Stimulated activated CD4-positive, alpha-beta T cell treated with anti-CD3 and anti-CD28 coated beads, Interleukin-1b, Interleukin-23, amount 100 ng/mL, for 1 hour (primary cell): ENCODE measurements at places on chromosomes 5 and 9.

- no peak for DNase-seq
Observed at GRCh38 chr9:89780959-89781358, 176.1 kb downstream of the GADD45G start.

- DNase-seq, result peak; percentile 9
Observed at GRCh38 chr5:149959406-149960236, 937 bp upstream of the SLC26A2 start.

GRCh38 chr9:6757132-6757455 lies 679 bp upstream of the KDM4C start:
- no peak for DNase-seq

DNA sequence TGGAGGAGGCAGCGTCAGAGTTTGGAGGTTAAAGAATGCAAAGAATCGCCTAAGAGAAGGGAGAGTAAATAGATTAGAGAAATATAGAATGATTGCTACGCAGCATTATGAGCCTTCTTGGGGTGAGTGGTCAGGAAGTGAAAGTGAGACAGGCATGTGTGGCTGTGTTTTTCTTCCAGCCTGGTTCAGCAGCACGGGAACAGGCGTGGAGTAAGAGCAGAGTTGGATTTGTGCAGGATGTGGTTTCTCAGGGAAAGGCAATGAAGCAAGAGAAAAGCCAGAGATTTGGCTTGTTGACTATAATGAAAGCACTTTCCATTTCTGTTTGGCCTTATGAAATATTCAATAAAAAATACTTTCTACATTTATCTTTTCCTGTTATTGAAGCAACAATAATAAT lies 34.3 kb upstream of the FRMD3 start:
- no peak for DNase-seq

GRCh38 chr5:125152461-125153189 lies 406.2 kb upstream of the ZNF608 start:
- DNase-seq, result no peak

- no peak for DNase-seq
Observed at GRCh38 chr9:125028041-125028440, 87.2 kb upstream of the GOLGA1 start.

GRCh38 chr5:78594610-78595457 lies 53.7 kb downstream of the LHFPL2 start:
- no peak for DNase-seq
